ENCODE measurements at places on chromosomes 5 and 9.

DNA sequence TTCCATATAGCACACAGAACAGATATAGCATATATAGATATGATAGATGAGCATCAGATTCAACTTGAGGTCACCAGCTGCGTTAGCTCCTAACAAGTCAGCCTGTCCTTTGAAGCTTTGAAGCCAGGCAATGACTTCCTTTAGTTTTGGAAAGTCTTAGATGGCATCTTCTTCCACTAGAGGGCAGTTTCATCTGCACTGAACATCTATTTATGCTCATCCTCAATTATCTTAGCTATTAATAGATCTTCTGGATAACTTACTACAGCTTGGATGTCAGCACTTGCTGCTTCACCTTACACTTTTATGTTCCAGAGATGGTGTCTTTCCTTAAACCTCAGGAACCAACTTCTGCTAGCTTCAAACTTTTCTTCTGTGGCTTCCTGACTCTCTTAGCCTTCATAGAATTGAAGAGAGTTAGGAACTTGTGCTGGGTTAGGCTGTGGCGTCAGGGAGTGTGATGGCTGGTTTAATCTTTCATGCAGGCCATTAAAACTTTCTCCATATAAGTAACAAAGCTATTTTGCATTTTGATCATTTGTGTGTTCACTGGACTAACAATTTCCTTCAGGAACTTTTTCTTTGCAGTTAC lies 1401.4 kb downstream of the EFNA5 start:
- DNase-seq: no peak

DNA sequence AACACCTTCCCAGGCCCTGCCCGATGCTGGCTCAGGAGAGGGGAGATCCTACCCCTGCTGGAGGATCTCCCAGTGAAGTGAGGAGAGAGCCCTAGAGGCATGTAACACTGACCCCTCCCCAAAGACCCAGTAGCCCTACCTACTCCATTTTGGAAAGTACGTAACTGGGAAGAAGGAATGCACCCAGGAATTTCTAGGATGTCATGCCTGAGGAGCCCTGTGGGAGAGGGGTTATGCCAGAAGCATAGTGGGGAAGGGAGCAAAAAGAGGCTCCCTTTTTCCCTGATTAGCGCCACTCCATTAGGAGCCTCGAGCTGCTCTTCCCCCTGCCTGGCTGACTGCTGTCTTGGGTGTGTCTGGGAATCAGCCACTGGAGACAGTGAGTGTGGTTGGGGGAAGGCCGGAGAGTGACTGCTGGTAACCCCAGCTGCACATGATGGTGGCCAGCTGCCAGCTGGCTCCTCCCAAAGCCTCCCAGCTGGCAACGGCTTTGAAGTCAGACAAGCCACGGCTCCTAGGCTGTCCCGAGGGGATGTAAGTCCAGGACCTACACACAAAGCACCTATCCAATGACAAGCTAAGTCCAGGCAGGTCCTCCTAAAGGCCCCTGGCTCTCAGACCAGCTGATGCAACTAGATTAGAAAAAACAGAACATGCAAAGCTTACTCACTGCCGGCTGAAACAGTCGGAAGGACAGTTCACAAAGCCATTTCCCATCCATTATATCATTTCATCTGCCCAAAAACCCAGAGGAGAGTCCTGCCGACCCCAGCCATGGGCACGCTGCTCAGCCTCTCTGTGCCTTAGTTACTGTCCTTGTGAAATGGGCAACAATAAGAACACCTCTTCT lies 136.5 kb upstream of the ABCA1 start:
- DNase-seq: peak; percentile 42

DNA sequence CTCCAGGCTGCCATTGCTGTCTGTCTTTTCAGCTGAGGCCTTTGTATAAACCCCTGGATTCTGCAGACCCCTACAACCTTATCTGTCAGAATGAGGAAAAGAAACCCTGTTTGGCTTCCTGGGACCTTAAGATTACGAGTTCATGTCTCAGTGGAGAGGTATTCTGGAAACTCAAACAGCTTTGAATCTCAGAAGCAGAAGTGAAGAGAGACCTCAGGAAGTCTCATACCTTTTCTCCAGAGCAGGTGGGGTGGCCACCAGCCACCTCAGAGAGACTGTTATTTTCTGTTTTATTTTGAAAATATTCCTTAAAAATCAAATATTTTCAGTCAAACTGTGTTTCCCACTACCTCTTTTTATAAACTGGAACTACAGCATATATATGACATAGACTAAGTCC lies 457.5 kb downstream of the TMEM232 start:
- DNase-seq: no peak

GRCh38 chr9:27722866-27723265 lies 149.6 kb upstream of the C9orf72 start:
- DNase-seq: no peak

- no peak for DNase-seq
These were observed 356.4 kb downstream of the EFNA5 start for GRCh38 chr5:107314330-107314729.

GRCh38 chr5:162068412-162068811 lies 839 bp downstream of the GABRG2 start:
- peak; percentile 38 for DNase-seq

DNA sequence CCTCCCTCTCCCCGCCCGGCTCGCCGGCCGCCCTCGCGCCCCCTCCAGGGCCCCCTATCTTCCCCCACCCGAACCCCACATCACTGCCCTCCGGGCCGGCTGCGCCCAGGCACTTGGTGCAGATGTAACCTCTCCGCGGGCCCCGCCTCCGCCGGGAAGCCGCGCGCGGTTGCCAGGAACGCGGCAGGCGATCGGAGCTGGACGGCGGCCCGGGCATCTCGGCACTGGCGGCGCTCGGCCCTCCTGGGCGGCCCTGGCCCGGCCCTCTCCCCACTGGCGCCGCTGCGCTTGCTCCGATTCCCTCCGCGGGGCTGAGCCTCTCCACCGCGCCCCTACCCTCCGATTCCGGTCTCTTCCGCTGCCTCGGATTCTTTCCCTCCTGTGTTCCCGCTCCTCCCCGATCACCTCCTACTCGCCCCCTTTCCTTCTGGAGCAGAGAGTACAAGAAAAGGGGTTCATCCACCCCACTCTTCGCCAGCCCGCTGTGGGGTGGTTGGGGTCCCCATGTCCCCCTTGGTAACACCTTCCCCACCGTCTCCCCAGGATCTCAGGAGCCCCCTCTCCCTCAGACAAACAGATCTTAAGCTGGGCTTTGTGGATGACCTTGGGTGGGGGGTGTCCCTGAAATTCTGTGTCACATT lies 70.6 kb downstream of the C9orf50 start:
- peak; percentile 60 for DNase-seq

DNA sequence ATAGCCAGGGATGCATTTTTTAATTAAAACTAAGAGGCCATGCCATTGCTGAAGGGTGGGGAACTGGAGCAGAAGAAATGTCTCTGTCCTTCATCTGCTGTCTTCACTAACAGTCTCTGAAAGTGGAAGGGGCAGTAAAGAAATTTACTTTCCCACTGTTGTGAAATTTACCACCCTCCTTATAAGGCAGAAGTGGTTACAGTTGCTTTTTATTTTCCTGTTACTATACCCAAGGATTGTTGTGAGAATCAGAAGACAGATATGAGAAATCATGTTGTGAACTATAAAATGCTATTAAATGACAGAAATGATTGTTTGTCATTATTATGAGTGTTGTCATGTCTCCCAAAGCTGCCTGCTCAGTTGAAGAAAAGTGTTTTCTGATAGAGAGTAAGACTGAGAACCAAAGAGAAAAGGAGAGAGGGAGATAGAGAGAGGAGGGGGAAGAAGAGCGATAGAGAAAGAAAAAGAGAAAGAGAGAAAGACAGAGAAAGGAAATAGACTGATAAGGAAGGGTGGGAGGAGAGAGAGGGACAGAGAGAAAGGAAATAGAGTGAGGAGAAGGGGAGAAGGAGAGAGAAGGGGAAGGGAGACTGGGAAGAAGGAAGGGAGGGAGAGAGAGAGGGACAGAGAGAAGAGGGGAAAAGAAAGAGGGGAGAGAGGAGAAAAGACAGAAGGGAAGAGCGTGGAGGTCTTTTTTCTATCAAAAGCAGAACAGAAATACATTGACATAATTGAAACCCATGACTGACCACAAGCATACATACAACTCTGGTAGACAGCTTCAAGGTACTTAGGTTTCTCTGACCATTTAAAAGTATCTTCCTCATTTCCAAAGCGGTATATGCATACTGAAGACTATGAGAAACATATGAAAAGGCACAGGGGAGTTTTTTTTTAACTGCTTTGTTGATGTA lies 22.5 kb downstream of the SEC61B start:
- no peak for DNase-seq

- no peak for DNase-seq
These were observed 49.9 kb upstream of the HSPA9 start for GRCh38 chr5:138625134-138625533.

DNA sequence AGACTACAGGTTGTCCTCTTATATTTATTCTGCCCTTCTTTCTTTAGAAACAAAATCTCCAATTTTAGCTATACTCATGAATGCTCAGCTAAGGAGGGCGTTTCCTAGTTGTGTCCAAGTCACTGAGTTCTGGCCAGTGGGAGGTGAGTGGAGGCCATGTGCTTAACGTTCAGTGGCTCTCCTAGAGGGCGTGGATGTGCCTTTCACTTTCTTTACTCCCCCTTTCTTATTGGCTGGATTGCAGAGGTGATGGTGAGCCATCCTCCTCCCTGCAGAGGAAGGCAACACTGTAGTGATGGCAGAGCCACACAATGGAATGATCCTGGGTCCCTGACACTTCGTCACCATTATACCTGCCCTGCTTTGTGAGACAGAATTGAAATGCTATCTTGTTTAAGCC lies 54.6 kb downstream of the ALG2 start:
- no peak for DNase-seq

- no peak for DNase-seq
These were observed 93.5 kb downstream of the PPP2R2B start for GRCh38 chr5:146785065-146785464.

DNA sequence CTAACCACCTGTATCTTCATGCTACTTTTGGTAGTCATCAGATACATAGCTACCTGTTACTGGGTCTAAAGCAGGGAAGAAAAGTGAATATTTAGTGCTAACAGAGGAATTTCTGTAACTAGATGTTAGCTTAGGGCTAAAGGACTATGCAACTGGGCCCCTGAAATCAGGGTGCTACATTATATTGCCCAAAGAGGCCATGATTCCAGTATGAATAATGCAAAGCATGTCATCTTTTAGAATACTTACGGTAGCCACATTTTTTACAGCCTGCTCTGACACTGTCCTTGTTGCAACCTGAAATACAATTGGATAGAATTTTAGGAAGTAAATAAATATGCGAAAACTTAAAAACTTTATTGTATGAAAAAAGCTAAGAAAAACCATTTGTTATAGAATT lies 14.4 kb downstream of the SREK1IP1 start:
- no peak for DNase-seq

- DNase-seq: no peak
These were observed 78.2 kb downstream of the RFK start for GRCh38 chr9:76316069-76316468.

Data from HAP-1 (cell line).